ENCODE measurements at places on chromosomes 4 and X.

- no peak for DNase-seq
Measured at GRCh38 chr4:23476515-23477090, 413.2 kb downstream of the PPARGC1A start.

DNA sequence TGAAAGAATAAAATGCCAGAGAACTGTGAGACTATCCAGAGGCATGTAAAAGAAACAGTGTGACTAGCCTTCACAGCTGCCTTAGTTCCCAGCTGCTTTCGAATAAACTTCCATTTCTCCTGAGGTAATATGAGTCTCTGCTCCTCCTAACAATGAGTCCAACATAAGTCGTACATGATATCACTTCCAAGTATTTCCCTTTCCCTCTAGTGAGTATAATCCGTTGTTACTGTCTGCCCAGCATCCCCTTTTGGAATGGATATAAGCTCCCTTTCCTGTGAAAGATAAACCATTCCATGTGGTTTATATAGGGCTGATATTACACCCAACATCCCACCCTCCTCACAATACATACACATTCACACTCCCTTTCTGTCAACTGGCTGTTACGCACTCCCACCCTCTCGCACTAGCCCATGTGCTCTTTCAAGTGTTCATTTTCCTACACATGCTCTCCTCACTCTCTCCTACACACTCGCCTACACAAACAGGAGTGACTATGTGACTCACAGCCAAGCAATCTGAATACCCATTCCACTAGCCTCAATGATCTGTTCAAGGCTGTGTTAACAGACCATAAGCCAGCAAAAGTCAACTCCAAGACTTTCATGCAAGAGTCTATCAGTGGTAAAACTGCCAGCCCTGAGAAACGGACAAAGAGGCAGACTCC, 5.0 kb downstream of the NAF1 start:
- DNase-seq = no peak

GRCh38 chrX:53263597-53264094, 17.7 kb downstream of the IQSEC2 start:
- no peak for DNase-seq

- DNase-seq = no peak
Measured at GRCh38 chr4:115944146-115944905, 830.9 kb upstream of the NDST4 start.

DNA sequence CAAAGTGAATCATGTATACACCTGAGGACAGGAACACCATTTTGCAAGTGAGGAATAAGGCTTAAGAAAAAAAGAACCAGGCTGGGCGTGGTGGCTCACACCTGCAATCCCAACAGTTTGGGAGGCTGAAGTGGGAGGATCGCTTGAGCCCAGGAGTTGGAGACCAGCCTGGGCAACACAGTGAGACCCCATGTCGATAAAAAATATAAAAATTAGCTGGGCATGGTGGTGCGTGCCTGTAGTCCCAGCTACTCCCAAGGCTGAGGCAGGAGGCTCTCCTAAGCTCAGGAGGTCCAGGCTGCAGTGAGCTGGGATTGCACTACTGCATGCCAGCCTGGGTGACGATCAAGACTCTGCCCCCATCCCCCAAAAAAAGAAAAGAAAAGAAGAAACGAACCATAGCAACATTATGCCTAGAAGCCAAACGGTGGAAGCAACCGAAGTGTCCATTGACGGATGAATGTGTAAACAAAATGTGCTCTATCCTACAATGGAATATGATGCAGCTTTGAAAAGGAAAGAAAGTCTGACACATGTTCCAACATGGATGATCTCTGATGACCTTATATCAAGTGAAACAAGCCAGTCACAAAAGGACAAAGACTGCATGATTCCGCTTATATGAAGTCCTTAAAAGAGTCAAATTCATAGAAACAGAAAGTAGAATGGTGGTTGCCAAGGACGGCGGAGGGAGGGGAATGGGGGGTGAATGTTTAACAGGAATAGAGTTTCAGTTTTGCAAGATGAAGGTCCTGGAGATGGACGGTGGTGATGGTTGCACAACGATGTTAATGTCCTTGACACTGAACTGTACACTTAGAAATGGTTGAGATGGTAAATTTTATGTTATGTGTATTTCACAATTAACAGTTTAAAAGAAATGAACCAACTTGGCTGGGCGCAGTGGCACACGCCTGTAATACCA, 8.6 kb upstream of the KIAA0232 start:
- no peak for DNase-seq

DNA sequence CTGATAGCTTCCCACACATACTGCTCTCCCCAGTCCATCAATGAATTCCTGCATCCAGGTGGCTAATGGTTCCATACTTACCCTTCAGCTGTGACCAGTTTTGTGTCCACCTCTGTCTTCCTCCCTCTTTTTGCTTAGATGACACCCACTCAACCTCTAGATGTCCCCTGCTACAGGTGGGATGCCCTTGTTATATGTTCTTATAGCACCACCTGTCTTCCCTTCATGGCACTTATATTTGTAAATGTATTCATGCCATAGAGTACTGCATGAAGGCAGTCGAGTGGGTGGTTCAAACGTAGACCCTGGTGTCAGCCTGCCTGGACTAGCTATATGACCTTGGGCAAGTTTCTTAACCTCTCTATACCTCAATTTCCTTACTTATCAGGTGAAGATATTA, 6.5 kb upstream of the USP46 start:
- peak; percentile 20 for DNase-seq

- peak; percentile 47 for DNase-seq
Measured at GRCh38 chr4:130563185-130563888, 1467.4 kb downstream of the C4orf33 start.

DNA sequence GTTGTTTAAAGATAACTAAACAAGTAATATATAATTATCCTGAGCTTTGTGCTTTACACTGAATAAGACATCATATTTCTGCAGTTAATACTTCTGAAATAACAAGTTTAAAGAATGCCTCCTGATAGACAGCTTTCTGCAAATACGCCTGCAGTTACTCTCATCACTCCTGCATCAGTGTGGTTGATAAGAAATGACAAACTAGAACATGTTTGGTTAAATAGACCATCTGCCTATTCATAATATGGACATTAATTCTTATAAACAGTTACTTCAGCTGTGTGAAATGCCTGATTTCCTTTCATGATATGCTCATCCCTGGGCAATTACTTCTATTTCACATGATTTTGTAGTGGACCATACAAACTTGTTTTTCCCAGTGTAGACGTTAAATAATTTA, 7.0 kb upstream of the TENM3 start:
- no peak for DNase-seq

DNA sequence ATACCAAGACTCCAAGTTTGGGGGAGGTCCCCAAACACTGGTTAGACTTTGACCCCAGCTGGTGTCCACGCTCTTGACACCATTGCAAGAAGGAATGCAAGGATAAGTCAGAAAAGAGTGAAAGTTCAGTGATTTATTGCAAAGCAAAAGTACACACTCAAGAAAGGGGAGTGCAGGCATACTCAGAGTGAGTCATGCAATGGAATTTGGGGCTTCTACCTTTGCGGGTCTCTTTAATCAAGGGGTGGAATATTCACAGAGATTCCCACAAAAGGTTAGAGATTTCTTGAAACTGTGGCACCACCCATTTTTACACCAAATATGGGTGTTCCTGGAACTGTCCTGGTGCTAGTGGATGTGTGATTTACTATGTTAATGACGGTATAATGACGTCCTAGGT, 5.2 kb upstream of the SMIM10L2A start:
- DNase-seq = no peak

- DNase-seq = peak; percentile 80
Measured at GRCh38 chr4:140870427-140870826, 114.2 kb upstream of the TBC1D9 start.

- DNase-seq = peak; percentile 80
Measured at GRCh38 chr4:185128272-185129119, 14.6 kb upstream of the SLC25A4 start.

- DNase-seq = no peak
Measured at GRCh38 chr4:125115941-125116340, 198.8 kb upstream of the FAT4 start.

GRCh38 chr4:53314252-53314651, 51.6 kb downstream of the SCFD2 start:
- no peak for DNase-seq

DNA sequence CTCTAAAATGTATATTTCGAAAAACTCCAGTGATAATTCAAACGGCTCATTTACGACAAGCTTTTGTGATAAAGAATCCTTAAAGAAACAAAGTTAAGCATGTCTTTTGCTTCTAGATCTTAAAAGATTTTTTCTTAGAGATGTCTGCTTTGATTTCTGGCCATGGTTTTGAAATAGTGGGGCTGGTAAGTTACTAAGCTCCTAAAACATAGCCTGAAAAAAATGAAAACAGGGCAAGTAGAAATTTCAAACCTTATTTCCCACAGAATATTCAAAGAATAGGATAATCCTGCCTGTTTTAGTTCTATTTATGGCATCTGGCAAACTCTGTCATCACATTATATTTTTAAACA, 318.3 kb downstream of the ARHGAP24 start:
- DNase-seq = no peak

DNA sequence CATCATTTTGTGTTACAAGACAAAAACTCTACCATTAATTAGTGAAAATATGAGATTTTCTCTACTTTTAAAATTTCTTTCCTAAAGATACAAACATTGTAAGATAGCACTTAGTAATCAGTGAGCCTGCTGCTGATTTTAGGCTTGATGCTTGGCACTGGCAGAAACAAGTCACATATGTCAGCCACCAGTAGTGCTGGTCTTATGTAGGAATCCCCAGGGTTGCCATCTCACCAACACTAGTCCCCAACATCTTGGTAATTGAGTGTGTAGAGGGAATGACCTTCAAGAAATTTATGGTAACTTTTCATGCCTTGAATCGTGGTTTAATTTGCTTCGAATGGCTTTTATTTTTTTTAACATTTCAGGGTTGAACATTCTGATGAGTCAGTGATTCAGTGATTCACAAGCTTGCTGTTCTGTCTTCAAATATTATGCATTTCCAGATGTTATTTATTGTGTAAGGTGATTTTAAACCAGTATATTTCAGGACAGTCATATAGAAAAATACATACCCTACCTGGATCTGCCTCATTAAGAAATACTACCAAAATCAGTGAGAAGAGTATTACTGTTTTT, 11.9 kb downstream of the EXOC1 start:
- no peak for DNase-seq

- DNase-seq = peak; percentile 12
Measured at GRCh38 chr4:156970501-156971164, 966 bp downstream of the PDGFC start.

GRCh38 chrX:44157858-44158257, 184.7 kb upstream of the NDP start:
- DNase-seq = no peak

DNA sequence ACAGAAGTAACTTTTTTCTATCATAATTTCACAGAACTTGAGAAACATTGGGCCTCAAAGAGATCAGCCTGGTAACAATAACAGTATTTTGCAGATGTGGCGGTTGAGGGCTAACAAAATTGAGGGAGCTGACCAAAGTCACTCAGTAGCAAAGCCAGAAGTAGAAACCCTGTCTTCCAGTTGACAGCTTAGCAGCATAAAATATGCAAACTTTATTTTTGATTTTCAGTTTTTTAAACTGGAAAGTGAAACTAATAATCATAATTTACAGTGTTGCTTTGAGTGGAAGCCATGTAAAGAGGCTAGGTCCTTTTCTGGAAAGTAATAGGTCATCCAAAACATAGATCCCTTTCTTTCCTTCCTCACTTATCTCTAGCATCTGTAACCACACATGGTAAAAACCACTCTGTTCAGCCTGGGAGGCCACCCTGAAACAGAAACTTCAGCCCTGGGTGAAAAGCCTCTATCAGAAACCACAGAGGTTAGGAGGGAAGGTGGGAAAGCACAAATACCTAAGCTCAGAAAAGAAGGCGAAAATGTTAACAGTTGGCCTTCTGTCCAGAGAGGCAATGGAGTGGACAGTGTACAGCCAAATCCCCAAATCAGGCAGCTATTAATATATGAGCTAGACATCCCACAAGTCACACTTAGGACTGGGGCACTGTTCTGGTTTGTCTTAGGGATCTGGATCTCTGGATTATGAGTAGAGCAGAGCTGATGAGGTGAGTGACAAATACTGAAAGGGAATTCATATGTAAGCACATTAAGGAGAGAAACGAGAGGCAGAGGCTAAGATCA, 61.1 kb upstream of the ARSJ start:
- DNase-seq = no peak

DNA sequence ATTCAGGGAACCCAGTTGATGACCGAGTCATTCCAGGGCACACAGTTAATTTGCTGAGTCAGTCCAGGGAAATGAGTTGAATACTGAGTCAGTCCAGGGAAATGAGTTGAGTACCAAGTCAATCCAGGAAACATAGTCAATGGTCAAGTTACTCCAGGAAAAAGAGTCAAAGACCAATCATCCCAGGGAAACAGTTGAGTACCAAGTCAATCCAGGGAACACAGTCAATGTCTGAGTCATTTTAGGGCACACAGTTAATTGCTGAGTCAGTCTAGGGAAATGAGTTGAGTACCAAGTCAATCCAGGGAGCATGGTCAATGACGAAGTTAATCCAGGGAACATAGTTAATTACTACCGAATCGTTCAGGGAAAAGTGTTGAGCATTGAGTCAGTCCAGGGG, 754.4 kb downstream of the NLGN4X start:
- DNase-seq = no peak

- DNase-seq = no peak
Measured at GRCh38 chr4:37970702-37971101, 10.5 kb downstream of the PTTG2 start.

DNA sequence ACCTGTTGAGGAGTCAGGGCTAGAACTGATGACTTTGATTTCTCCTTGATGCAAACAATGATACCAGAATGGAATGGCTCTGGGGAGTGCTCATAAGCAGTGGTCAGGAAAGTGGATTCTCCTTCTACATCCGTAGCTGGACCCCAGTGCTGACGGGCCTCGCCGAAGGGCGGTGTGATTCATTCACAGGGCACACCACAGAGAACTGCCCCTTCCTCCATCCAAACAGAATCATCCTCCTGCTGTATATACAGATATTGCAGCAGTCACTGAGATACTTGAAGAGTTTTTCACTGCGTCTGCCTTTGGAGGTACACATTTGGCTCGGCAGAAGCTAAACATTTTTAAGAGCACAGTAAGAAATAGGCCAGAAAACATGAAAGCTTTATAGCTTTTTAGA, 7.3 kb upstream of the DCTD start:
- DNase-seq = no peak

Measured in NCI-H1417 (cell line).